BJ (cell line): ENCODE measurements at places on chromosomes 7 and 10. TPM values are rescaled to one million over a fixed set of nuclear protein-coding genes. Genes with fewer than 3 reads are reported as not detected.

- no peak for DNase-seq
Observed at GRCh38 chr7:95582578-95583293, 13.6 kb downstream of the PDK4 start.

DNA sequence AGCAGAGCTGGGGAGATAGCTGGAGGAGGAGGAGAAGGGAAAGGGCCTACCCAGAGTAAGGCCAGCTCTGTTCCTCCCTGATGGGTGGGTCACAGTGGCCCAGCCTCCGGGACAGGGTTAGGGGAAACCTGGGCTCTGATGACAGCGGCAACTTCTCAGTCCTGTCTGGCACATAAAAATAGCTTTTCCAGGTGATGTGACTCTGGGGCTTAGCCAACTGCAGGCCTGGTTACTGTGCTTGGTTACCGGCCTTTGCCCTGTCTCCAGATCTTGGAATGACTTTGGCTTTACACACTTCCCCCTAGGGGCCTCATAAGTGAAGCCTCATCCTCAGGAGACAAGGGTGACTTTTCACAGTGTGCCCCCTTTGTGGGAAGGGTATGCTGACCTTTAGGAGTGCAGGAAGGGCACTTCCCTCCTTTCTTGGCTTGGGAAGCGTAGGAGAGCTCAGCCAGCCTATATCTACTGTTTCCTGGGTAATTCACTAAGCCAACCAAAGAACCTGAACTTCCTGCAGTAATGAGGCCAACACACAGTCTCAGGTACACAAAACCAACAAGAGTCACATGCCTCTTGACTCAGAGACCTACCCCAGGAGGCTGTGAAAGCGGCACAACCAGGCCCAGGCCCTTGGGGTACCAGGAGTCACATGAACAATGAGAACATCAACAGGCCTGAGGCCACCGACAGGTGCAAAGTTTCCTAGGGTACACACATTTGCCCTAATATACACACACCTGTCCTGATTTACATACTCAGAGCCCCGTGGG is 11.7 kb upstream of the HILPDA start:
- DNase-seq: no peak

- no peak for DNase-seq
Observed at GRCh38 chr10:2619916-2620315, 447.4 kb upstream of the PFKP start.

DNA sequence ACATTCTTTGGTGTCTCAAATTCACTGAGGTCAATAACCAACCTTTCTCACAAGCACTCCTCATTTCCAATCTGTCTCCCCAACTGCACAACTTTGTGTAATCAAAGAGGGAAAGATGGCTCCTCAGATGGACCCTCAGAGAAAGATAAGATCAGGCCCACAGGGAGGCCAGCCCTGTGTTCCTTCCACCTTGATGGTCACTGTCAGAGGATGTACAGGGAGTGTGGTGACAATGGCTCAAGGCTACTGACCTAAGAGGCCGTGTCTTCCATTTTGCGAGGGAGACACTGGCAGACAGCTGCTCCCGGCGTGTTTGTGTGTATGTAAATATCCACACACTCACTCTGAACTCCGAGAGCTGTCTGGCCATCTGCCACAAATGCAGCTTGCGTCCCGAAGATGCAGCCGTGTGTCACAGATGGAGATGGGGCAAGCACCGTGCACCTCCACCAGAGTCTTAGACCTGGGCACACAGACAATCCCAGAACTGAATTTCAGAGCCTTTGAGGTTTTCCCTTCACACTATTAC is 712.1 kb upstream of the NRP1 start:
- DNase-seq: no peak

- no peak for DNase-seq
Observed at GRCh38 chr7:150860978-150861295, 8.6 kb downstream of the AOC1 start.

GRCh38 chr7:30907527-30908267 is 4.0 kb upstream of the AQP1 start:
- DNase-seq: no peak

The SCART1 gene
- 0.89 and 1.3 TPM in 2 replicates for polyA plus RNA-seq

The NXPH1 gene
- not detected in 2 replicates for polyA plus RNA-seq

The CARD11 gene
- not detected in 2 replicates for polyA plus RNA-seq

The SEPTIN14 gene
- not detected in 2 replicates for polyA plus RNA-seq
